ENCODE measurements at places on chromosomes 16 and 17.

DNA sequence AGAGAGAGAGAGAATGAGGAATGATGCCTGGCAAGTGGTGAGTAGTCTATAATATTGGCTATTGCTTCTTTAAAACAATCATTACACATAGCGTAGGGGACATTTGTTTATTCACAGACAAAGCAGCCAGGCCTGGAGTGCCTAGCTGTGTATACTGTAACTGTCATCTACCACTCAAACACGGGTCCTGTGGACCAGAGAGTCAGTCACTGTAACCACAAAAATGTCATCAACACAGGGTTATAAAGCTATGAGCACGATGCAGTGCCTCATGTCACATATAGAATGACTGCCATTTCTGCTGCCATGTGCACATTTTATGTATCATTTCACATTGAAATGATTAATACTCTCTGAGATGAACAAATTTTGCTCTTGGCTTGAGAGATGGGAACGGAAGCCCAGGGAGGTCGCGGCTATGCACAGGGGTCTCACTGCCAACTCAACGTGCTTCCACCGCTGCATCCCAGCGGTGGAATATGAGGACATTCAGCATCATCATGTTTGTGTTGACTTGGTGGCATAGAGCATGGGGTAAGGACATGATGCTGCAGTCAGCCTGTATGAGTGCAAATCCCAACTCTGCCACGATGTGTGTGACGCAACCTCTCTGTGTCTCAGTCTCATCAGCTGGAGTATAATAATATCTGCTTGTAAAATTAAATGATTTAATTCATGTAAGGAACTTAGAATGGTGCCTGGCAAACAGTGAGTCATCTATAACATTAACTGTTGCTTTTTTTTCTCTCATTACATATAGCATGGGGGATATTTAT is 3.3 kb downstream of the MT1H start:
- no peak for DNase-seq

GRCh38 chr17:50948711-50949110 is 82.6 kb upstream of the TOB1 start:
- DNase-seq = no peak

- no peak for DNase-seq
These were observed 25.5 kb downstream of the FOXK2 start for GRCh38 chr17:82545071-82545462.

- DNase-seq = no peak
These were observed 12.1 kb downstream of the PIMREG start for GRCh38 chr17:6456321-6456720.

- no peak for DNase-seq
These were observed 20.3 kb upstream of the MC1R start for GRCh38 chr16:89898201-89898967.
